AG08396 (cell line): ENCODE measurements at places on chromosomes 3 and 15.

- no peak for DNase-seq
Measured at GRCh38 chr3:18864933-18865731, 283.2 kb upstream of the KCNH8 start.

- DNase-seq, result no peak
Measured at GRCh38 chr3:138796761-138797160, 38.0 kb downstream of the PIK3CB start.

- DNase-seq, result no peak
Measured at GRCh38 chr15:95733931-95734330, 596.6 kb upstream of the NR2F2 start.

DNA sequence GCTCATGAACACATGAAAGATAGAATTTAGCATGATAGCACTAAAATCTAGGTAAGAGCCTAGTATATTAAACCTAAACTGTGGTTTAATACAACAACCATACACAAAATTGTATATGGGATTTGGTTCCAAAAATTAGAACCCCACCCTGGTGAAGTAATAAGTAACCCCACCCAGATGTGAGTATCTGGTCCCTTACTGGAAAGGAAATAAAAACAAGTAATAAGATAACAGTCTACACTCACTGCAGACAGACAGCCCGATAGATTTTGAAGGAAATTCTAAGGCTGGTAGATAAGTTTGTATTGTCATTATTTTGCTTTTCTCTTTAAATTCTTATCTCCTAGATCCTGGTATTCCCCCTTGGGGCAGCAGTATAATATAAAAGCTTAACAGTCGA, 184.9 kb downstream of the ZBTB20 start:
- DNase-seq, result no peak

GRCh38 chr3:151168269-151169094, 34.5 kb downstream of the GPR171 start:
- DNase-seq, result peak; percentile 61

DNA sequence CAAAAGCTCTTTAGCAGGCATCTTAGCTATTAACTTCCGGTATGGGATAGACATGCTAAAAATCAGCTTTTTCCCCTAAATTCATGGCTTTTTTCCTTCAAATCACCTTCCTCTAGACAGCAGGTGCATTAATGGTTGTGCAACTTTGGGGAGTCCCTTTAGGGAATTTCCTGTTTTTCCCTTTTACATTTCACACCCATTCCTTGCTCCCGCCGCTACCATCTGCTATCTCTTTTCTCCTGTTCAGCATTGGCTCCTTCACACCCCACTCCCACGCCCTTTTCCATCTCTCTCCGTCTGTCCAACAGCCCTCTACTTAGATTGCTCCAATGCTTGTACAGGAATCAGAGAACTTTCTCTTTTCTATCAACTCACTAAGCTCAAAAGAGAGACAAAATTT, 43.4 kb downstream of the FEZF2 start:
- no peak for DNase-seq

GRCh38 chr3:39426312-39426711, 19.8 kb downstream of the RPSA start:
- DNase-seq, result no peak

- no peak for DNase-seq
Measured at GRCh38 chr3:98599647-98600411, 6.4 kb upstream of the CPOX start.

DNA sequence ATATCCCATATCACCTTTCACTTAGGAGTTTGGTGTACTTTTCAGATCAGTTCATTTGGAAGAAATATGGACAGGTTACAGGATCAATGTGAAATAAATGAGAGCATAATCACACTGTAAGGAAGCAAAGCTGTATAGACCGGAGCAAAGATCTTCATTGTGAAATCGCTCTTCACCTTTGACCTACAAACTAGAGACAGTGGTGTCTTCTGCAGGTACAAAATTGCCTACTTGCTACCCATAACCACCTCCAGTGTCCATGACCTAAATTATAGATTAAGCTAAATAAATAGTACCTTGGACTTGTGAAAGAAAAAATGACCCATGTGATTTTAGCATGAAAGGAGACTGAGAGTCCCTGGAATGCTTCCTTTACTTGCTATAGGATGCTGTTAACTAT, 379.5 kb upstream of the SUCLG2 start:
- no peak for DNase-seq

DNA sequence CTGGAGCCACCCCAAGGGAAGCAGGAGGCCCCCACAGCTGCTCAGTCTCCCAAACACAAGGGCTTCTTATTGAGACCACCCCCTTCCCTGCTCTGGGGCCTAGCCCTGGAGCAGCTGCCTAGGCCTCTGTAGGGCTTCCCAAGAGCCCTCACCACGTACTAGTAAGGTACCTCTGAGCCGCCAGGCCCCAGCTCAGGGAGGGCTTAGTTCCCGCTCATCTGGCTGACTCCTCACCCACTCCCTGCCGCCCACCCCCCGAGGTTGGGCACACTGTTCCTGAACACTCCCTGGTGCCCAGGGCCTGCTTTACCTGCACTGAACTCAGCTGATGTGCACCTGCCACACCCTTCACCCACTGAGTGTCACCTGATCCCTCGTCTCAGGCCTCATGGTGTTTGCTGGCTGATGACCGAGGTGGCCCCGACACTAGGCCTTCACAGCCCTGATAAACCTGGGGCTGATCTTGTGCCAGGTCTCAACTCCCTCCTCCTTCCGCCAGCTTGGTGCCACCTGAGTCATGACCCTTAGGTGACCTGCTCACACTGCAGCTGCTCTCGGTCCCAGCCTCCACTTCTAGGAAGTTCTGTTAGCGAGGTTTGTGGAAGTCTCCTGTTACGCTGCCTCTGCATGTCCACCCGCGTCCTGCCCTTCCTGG, 18.0 kb upstream of the SPTBN5 start:
- DNase-seq, result no peak

GRCh38 chr15:32716915-32717425, 834 bp upstream of the GREM1 start:
- DNase-seq, result no peak

- DNase-seq, result no peak
Measured at GRCh38 chr3:8938021-8938420, 25.3 kb downstream of the RAD18 start.

GRCh38 chr15:55118344-55118870, 78.3 kb downstream of the RSL24D1 start:
- DNase-seq, result no peak
